ENCODE measurements at places on chromosomes 11 and 22. TPM values are rescaled to one million over a fixed set of nuclear protein-coding genes. Genes with fewer than 3 reads are reported as not detected.

GRCh38 chr11:33520112-33520511, 180.5 kb downstream of the C11orf91 start:
- no peaks in the 10 kb centered on the region for H3K36me3 ChIP-seq
- no peaks in the 10 kb centered on the region for H3K27me3 ChIP-seq
- H3K4me3 ChIP-seq: no peak overlapping the region
- DNase-seq: no peak
- no peak overlapping the region for H3K27ac ChIP-seq

Gene P2RY6
- not detected for total RNA-seq

DNA sequence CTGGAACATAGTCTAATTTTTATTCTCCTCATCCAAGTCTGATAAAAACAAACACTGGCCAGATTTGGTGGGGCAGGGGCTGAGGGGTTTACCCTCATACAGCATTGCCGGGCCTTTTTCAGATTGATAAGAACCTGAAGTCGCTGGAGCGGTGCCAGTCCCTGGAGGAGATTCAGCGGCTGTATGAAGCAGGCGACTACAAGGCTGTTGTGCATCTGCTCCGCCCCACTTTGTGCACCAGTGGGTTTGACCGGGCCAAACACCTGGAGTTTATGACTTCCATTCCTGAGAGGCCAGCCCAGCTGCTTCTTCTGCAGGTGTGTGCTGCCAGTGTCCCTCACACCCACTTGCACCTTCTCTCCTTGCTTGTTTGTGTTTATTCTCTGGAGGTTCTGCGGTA, 55.8 kb downstream of the CABIN1 start:
- DNase-seq: no peak
- H3K4me3 ChIP-seq: no peak overlapping the region
- H3K27me3 ChIP-seq: no peaks in the 10 kb centered on the region
- H3K36me3 ChIP-seq: peaks cover 79% of the 10 kb centered on the region
- no peaks in the 10 kb centered on the region for H3K4me1 ChIP-seq

GRCh38 chr11:1915795-1916131, 3.7 kb upstream of the TNNT3 start:
- H3K36me3 ChIP-seq: no peaks in the 10 kb centered on the region
- DNase-seq: no peak
- H3K27ac ChIP-seq: no peak overlapping the region
- no peaks in the 10 kb centered on the region for H3K27me3 ChIP-seq

- no peak overlapping the region for H3K4me3 ChIP-seq
- H3K4me1 ChIP-seq: peaks cover 2% of the 10 kb centered on the region
- no peak overlapping the region for H3K27ac ChIP-seq
- H3K36me3 ChIP-seq: no peaks in the 10 kb centered on the region
Observed at GRCh38 chr11:79381036-79381435, 59.8 kb downstream of the TENM4 start.

DNA sequence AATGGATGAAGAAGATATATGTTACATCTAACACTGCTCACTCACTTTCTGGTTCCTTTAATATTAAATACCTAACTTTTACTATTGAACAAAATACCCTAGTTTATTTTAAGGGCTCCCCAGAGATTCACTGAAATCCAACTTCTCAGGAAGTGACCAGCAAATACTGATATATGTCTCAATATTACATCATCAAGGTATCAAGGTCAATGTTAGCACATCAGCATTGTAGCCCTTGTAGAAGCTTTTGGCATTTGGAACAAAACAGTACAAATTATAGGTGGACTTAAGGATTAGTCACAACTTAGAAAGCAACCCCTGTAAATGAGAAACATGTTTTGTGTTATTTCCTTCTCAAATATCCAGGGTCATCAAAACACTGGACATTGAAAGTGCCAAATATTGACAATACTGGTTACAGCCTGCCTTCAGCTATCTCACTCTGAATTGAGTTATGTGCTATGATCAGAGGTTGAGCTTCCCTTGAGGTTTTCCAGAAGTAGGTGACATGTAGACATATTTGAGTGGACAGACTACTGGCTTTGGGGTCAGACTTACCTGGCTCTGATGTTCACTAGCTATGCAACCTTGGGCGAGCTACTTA, 1.9 kb upstream of the ATL3 start:
- H3K27ac ChIP-seq: no peak overlapping the region
- H3K4me3 ChIP-seq: no peak overlapping the region
- peaks cover 4% of the 10 kb centered on the region for H3K36me3 ChIP-seq
- no peak for DNase-seq

- no peaks in the 10 kb centered on the region for H3K27me3 ChIP-seq
- peaks cover 76% of the 10 kb centered on the region for H3K36me3 ChIP-seq
- H3K4me1 ChIP-seq: no peaks in the 10 kb centered on the region
- DNase-seq: no peak
Observed at GRCh38 chr22:45704648-45705047, 33.0 kb downstream of the ATXN10 start.

DNA sequence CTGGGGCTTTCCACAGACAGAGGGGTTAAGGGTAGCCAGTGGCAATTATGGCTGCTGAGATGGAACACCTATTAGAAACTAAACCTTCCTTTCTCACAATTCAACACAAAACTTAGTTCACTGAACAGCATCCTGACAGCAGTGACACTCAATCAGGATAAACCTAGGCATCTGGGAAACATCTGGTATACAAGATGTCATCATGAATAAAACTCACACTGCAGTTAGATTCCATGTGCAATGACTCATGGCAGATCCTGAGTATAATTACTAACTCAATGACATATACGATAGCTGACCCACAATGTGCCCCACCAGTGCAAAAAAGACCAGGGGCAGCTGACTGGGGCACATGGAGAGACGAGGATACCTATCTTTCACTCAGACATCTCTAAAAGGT, 17.7 kb downstream of the RBFOX2 start:
- H3K4me1 ChIP-seq: peaks cover 19% of the 10 kb centered on the region
- peaks cover 2% of the 10 kb centered on the region for H3K27me3 ChIP-seq
- H3K4me3 ChIP-seq: no peak overlapping the region
- H3K27ac ChIP-seq: no peak overlapping the region
- no peaks in the 10 kb centered on the region for H3K36me3 ChIP-seq

DNA sequence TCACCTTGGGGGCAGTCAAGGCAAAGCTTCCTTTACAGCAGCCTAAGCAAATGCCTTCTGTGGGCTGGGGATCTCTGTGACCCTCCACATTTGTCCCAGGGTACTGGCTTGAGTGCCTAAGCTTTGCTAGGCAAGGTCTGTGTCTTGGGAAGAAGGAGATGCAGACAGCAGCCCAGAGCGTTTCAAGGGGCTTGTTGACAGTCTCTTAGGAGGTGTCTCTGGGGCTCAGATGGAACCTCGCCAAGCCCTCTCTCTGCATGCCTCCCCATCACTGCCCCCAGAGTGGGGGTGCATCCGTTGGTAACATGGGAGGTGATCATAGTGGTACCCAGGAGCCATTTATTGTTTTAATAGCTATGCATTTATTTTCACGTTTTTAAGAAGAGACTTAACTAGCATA, 29.1 kb upstream of the TMPRSS4 start:
- no peak for DNase-seq
- H3K4me1 ChIP-seq: no peaks in the 10 kb centered on the region

- no peak for DNase-seq
- H3K4me3 ChIP-seq: no peak overlapping the region
- H3K27ac ChIP-seq: no peak overlapping the region
- no peaks in the 10 kb centered on the region for H3K36me3 ChIP-seq
- no peaks in the 10 kb centered on the region for H3K4me1 ChIP-seq
Observed at GRCh38 chr11:110179064-110179463, 85.9 kb downstream of the ZC3H12C start.

DNA sequence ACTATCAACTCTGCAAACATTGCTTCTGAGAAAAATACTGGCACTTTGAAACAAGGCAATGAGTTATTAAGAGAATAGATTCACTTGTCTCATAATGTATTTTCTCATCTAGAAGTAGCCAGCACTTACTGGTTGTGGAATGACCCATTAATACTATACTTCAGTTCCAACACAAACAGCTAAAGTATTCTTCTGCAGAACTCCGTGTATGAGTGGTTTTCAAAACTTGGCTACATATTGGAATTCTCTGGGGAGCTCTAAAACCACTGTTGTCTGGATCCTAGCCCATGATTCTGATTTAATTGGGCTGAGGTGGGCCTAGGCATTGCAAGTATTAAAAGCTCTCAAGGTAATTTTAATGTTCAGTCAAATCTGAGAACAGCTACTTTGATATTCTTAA, 1416.4 kb upstream of the RAG2 start:
- no peaks in the 10 kb centered on the region for H3K36me3 ChIP-seq
- DNase-seq: no peak
- H3K4me3 ChIP-seq: no peak overlapping the region
- no peaks in the 10 kb centered on the region for H3K27me3 ChIP-seq

DNA sequence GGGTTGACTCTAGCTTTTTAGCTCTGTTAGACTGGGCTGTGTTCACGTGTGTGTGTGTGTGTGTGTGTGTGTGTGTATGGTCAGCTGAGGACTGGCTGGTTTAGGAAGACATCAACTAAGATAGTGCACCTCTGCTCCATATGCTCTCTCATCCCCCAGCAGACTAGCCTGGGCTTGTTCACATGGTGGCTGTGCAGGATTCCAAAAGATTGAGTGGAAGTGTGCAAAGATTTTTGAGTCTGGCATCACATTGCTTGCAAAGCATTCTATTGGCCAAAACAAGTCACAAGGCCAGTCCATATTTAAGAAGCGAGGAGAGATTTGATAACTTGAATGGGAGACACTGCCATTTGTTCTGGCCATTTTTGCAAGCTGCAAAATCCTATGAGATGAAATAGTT, 79.7 kb upstream of the C11orf87 start:
- no peaks in the 10 kb centered on the region for H3K27me3 ChIP-seq
- H3K4me1 ChIP-seq: no peaks in the 10 kb centered on the region
- no peak overlapping the region for H3K27ac ChIP-seq
- no peaks in the 10 kb centered on the region for H3K36me3 ChIP-seq
- H3K4me3 ChIP-seq: no peak overlapping the region

DNA sequence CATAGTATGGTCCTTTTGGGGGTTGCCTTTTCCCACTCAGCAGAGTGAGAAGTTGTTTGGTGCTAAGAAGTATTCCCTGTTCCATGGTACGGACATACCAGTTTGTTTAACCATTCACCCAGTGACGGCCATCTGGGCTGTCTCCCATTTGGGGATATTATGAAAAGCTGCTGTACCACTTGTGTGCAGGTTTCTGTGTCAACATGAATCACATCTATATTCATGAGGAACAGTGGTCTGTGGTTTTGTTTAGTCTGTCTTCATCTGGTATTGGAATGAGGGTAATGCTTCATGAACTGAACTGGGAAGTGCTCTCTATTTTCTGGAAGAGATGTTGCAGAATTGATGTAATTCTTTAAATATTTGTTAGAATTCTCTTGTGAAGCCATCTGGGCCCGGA, 89.5 kb downstream of the TRMU start:
- no peak overlapping the region for H3K4me3 ChIP-seq
- peaks cover 6% of the 10 kb centered on the region for H3K36me3 ChIP-seq
- no peak overlapping the region for H3K27ac ChIP-seq
- no peak for DNase-seq

GRCh38 chr11:105142167-105142566, 2.6 kb upstream of the CARD18 start:
- no peak for DNase-seq
- H3K4me1 ChIP-seq: no peaks in the 10 kb centered on the region
- H3K27me3 ChIP-seq: no peaks in the 10 kb centered on the region
- no peaks in the 10 kb centered on the region for H3K36me3 ChIP-seq
- no peak overlapping the region for H3K27ac ChIP-seq
- H3K4me3 ChIP-seq: no peak overlapping the region

Gene IGLL1
- total RNA-seq: not detected

- H3K27me3 ChIP-seq: no peaks in the 10 kb centered on the region
- no peak for DNase-seq
- H3K36me3 ChIP-seq: no peaks in the 10 kb centered on the region
Observed at GRCh38 chr11:73001615-73002014, 140.5 kb downstream of the FCHSD2 start.

Gene SPDYC
- 0.46 TPM for total RNA-seq

DNA sequence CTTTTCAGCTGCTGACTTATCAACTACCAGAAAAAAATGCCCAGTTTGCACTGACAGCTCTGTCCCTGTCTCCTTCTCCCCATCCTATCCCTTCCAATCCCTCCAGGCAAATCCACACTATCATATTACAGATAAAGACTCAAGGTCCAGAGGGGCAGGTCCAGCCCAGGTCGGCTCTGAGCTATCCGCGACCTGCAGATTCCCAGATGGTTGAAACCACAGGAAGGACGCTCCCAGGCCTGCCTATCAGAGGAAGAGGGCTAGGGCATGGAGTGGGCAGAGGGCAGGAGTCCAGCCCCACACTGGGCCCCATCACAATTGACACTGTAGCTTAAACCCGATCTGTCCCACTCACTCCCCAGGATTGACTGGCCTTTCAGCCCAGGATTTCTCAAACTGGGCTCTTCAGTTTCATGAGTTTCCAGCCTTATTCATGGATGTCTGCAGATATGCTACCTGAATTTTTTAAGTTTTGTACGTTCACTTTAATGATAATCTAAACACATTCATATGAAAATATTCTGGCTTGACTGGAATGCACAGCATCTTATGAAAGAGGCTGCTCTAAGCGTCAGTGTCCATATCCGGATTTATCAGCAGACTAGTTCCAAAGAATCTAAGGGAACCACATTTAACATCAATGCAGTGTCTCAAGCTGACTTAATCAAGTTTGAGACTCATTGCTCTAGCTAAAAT, 16.4 kb upstream of the FCHSD2 start:
- no peaks in the 10 kb centered on the region for H3K4me1 ChIP-seq
- DNase-seq: peak; percentile 29
- no peaks in the 10 kb centered on the region for H3K36me3 ChIP-seq
- no peak overlapping the region for H3K4me3 ChIP-seq
- no peaks in the 10 kb centered on the region for H3K27me3 ChIP-seq
- H3K27ac ChIP-seq: no peak overlapping the region

Gene UCP3
- total RNA-seq: 1.9 TPM

- H3K4me3 ChIP-seq: no peak overlapping the region
- no peaks in the 10 kb centered on the region for H3K4me1 ChIP-seq
- no peak for DNase-seq
Observed at GRCh38 chr11:5096011-5096410, 26.6 kb downstream of the OR52E1 start.

DNA sequence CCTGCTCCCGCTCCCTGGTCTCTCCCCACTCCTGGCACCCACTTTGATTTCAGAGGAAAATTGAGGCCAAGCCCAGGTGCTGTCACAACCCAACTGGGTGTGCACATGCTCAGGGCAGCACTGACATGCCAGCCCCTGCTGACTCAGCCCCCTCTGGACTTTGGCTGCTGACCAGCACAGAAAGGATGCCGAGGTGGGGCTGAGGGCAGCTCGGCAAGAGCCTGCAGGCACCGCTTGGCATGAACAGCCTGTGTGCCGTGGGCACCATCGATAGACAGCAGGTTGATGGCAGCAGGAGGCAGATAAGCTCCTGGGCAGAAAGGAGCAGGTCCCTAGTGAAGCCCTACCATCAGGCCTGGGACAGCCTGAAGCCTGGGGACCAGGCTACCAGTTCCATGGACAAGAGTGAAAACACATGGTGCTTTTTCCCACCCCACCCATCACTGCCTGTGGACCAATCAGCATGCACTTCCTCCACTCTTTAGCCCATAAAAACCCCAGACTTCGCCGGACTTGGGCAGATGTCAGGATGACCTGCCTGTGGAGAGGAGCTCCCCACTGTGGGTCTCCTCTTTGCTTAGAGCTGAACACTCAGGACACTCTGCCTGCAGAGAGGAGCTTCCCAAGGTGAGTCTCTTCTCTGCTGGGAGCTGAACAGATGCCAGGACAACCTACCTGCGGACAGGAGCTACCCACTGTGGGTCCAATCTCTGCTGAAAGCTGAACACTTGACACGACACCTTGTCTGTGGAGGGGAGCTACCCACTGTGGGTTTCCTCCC, 832.3 kb downstream of the DLG2 start:
- H3K27ac ChIP-seq: no peak overlapping the region
- no peaks in the 10 kb centered on the region for H3K4me1 ChIP-seq
- H3K36me3 ChIP-seq: no peaks in the 10 kb centered on the region
- H3K4me3 ChIP-seq: no peak overlapping the region
- DNase-seq: no peak

Gene ISX
- not detected for total RNA-seq
